ENCODE measurements at places on chromosomes 3 and 15.

DNA sequence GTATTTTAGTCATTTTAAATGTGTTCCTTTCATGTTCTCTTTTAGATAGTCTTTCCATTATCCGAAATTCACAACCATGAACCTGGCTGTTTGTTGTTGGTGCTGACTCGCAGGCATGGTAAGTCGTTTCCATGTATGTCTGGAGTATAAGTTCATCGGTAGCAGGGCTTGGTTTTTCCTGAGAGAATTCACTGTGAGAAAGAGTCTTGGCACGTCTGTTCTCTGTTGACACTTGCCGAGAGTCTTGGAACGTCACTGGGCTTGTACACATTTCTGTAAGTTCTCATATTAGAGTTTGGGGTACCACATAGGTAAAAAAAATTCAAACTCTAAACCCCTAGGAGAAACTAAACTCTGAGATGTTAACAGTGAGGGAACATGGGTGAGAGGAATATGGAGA, 29.4 kb upstream of the EIF4A2 start:
- DNase-seq: no peak

GRCh38 chr3:141093971-141094684, 43.0 kb downstream of the SPSB4 start:
- DNase-seq: no peak

- no peak for DNase-seq
Measured at GRCh38 chr3:146077181-146077580, 83.8 kb downstream of the PLOD2 start.

- no peak for DNase-seq
Measured at GRCh38 chr3:132787616-132788300, 65.5 kb upstream of the NPHP3 start.

GRCh38 chr3:17623464-17623863, 119.0 kb downstream of the TBC1D5 start:
- no peak for DNase-seq

- no peak for DNase-seq
Measured at GRCh38 chr3:193207290-193208273, 33.4 kb upstream of the PLAAT1 start.

DNA sequence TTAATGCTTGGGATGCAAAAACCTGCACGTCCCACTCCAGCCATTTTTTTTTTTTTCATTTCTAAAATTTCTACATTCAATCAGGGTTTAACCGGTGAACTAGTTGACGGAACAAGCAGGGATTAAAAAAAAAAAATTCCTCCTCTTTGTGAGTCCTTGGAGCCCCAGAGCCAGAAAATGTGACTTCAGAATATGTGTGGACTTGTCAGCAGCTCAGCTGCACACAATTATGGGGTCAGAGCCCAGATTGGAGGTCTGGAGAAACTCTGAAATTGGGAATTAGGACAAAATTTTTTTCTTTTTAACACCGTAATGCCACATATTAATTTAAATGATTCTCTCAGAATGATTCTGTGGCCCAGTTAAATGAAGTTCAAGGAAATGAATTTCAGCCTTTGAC, 921.0 kb upstream of the CFAP20DC start:
- no peak for DNase-seq

- no peak for DNase-seq
Measured at GRCh38 chr3:129794311-129795185, 99.0 kb downstream of the TMCC1 start.

GRCh38 chr3:121463745-121464144, 82.0 kb downstream of the POLQ start:
- no peak for DNase-seq

- DNase-seq: no peak
Measured at GRCh38 chr3:46133285-46133684, 74.8 kb downstream of the CCR1 start.

- no peak for DNase-seq
Measured at GRCh38 chr3:146834917-146835316, 229.8 kb upstream of the PLSCR5 start.
